Upper lobe of left lung (tissue), 6 donors: ENCODE measurements at places on chromosomes 5 and 9. TPM values are rescaled to one million over a fixed set of nuclear protein-coding genes. Genes with fewer than 3 reads are reported as not detected.

The ZFP2 gene
- 4.2 TPM for total RNA-seq

The PPP3R2 gene
- not detected for total RNA-seq

The INSL4 gene
- not detected for total RNA-seq

The C5orf58 gene
- total RNA-seq, result not detected

The G3BP1 gene
- total RNA-seq, result 42.5 TPM

The ZNF883 gene
- total RNA-seq, result 1.2 TPM

The SH3GL2 gene
- 0.67 TPM for total RNA-seq

The IL31RA gene
- total RNA-seq, result not detected

The LRRC26 gene
- 6.3 TPM for total RNA-seq

The CDH18 gene
- not detected for total RNA-seq

The PCDHGA8 gene
- 1.1 TPM for total RNA-seq

The LSM11 gene
- total RNA-seq, result 1.8 TPM

The KIF12 gene
- 2.3 TPM for total RNA-seq

The CDC25C gene
- total RNA-seq, result 0.67 TPM

The OR1L8 gene
- total RNA-seq, result not detected

The MUSK gene
- total RNA-seq, result 5.9 TPM

The CDKN2A gene
- 7.0 TPM for total RNA-seq

The MCC gene
- 14.9 TPM for total RNA-seq

The QRFP gene
- not detected for total RNA-seq

The NHP2 gene
- 77.0 TPM for total RNA-seq

The POLR3G gene
- total RNA-seq, result not detected

The AMACR gene
- total RNA-seq, result 8.8 TPM

The FRMD3 gene
- total RNA-seq, result 7.3 TPM

The PCDHGA11 gene
- 5.9 TPM for total RNA-seq

The PCDHB12 gene
- 1.9 TPM for total RNA-seq

The PDE6A gene
- not detected for total RNA-seq

The ZBED3 gene
- 9.4 TPM for total RNA-seq

The REEP2 gene
- 0.43 TPM for total RNA-seq

The KCNMB1 gene
- total RNA-seq, result 1.3 TPM
